ENCODE measurements at places on chromosomes 2 and 18.

DNA sequence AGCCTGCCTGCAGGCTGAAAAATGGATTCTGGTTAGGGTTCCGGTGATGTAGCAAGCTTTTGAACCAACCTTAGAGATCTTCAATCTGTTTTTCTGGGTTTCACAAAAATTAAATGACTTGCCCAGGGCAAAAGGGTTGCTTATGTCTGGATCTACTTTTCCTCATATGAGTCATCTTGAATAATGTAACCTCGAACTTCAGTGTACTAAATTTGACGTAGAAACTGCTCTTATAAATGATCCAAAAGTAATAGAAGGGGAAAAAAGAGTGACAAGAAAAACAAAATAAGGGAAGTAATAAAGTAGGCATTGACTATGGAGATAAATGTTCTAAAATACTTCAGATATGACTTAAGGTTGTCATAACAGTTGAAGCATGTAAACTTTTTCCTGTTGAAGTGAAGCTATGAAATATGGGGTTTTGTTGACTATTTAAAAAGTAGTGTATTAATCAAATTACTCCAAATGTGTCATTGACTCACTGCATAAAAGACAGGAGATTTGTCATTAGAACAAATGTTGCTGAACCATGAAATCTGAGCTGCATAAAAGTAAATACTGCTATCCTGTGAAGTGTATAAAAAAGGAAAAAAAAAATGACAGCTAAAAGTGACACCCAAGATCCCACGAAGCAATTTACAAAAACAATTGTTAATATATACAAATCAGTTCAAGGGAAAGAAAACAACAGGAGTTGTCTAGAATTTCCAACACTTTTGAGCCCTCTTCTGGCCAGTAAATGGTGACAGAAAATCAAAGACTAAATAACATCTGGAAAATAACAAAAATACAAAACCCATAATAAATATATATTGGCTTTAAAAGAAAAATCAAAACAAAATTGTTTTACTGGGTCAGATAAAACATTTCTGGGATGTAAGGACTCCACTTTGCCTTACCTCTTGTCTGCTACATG, 103.6 kb upstream of the SERPINE2 start:
- H3K4me1 ChIP-seq: no peaks in the 10 kb centered on the region
- no peak overlapping the region for H3K27ac ChIP-seq
- no peaks in the 10 kb centered on the region for H3K36me3 ChIP-seq
- no peak overlapping the region for H3K4me3 ChIP-seq
- H3K27me3 ChIP-seq: no peaks in the 10 kb centered on the region
- peak; percentile 93 for DNase-seq

DNA sequence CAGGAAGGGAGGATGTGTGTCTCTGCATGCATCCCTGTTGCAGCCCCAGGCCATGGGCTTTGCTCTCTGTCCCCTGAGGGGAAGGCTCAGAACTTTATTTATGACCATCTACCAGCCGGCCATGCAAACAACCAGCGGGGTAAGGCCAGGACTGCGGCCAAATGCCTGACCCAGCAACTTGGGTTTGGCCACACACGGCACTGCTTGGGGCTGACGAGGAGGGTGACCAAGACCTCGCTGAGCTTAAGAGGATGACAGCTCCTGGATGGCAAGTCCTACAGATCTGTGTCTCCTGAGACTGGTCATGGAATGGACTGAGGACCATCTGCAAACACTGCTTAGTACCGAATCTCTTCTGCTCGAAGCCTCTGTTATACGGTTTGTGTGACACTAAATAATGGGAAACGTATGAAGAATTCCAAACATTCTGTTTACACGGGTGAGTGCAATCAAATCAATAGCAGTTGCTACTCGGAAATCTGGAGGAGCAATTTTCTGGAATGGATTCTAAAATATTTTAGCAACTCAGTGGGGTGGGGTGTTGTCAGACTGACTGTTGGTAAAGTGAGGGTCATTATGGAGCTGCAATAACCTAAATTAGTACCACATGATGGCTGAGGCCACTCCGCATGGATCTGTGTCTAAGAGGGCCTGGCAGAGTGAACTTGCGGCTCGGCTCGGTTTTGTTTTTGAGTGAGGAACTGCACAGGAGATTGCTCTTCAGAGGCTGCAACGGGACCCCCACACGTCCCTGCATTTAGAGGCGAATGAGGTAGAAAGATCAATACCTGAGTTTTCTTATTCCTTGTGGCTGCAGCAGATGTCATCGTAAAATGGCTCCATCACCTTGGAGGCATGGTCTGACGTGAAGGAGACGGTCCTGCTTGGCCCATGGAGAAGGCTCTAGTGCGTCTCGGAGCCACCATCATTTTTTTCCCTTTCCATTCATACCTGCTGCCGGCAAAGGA, 26.6 kb downstream of the TMEM18 start:
- no peaks in the 10 kb centered on the region for H3K36me3 ChIP-seq
- no peak for DNase-seq
- no peaks in the 10 kb centered on the region for H3K4me1 ChIP-seq
- H3K27me3 ChIP-seq: no peaks in the 10 kb centered on the region

GRCh38 chr2:60596411-60596810, 43.0 kb upstream of the BCL11A start:
- no peak for DNase-seq
- no peaks in the 10 kb centered on the region for H3K36me3 ChIP-seq
- no peak overlapping the region for H3K27ac ChIP-seq

GRCh38 chr2:234968631-234969305, 17.0 kb downstream of the SH3BP4 start:
- H3K27ac ChIP-seq: no peak overlapping the region
- peaks cover 13% of the 10 kb centered on the region for H3K36me3 ChIP-seq
- H3K4me1 ChIP-seq: peaks cover 14% of the 10 kb centered on the region
- no peak for DNase-seq

All from fibroblast of lung (primary cell).